ENCODE measurements at places on chromosomes 7 and 10.

DNA sequence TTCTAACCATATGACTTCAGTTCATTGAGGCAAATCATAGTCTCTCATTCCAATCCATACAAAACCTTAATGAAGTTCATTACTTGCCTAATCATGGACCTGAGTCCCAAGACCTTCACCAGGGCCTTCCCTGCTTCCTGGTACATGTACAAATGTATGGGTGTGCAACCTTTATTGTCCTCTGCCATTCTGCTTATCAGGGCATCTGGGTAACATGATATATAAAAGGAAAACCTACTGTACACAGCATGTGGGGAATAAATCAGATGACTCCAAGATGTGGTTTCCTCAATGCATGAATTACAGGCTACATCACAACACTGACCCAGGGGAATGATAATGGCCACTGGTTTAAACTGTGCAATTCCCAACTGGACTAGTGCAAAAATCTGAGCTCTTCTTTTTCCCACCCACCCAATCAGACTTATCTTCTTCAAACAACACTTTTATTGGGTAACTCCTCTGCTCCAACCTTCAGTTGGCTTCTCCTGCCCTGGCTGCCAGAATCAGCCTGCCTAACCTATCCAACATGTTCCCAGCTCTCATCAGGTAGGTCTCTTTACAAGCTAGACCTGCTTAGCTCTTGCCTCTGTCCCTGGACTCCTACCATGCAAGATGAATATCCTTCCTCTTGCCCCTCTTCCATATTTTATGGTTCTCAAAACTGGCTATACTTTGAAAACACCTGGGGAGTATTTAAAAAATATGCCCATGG is 11.4 kb downstream of the GOT1 start:
- no peak for DNase-seq

- no peak for DNase-seq
These were observed 82.9 kb downstream of the ELFN1 start for GRCh38 chr7:1752771-1753563.

GRCh38 chr10:132793871-132794849 is 8.2 kb upstream of the NKX6-2 start:
- DNase-seq = no peak

DNA sequence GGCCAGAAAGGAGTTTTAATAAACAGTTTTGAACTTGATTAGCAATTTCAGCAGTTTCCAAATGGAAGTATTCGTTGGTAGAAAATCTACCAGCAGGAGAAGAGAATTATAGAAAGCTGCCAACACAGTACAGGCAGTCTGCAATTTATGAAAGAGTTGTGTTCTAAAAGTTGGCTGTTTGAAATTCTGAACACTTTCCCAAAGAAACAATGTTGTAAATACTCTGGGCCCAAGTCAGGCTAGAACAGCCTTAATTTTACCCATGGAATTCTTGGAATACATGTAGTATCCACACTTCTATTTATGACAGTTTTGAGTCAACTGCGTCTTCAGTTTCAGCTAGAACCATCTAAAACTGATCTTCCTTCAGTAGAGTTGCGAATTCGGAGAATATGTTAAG is 42.5 kb downstream of the AVL9 start:
- DNase-seq = no peak

- no peak for DNase-seq
These were observed 34.7 kb downstream of the ARL4A start for GRCh38 chr7:12722136-12722535.

GRCh38 chr10:21807180-21807579 is 196.3 kb downstream of the DNAJC1 start:
- no peak for DNase-seq

DNA sequence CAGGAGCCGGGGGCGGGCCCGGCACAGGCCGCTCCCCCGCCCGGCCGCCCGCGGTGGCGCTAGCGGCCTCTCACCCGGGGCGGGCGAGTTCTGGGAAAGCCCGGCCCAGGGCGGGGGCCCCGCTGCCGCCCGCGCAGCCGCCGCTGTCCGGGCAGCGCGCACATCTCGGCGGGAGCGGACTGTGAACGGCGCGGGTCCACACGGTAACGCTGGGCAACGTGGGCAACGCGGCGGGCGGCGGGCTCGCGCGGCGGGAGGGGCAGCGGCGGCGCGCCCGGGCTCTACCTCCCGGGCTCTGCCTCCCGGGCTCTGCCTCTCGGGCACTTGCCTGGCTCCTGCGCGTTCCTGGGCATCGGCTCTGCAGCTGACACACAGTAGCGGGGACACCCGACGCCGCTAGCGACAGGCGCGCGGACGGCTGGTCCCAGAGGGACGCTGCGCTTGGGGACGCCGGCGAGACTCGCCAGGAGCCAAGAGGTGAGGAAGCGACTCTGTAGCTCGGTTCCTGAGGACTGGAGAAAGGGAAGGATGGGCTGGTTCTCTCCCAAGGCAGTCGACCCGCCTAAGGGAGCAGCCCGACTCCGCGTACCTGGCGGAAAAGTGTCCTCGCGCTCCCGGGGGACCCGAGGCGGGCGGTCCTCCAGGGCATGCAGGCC is at the start of gene PLCE1:
Gene PLCE1 (plus strand): TSS at position 150 of the 656 bp plus-strand sequence. CDS start 37,116 bp downstream, outside the sequence.
- DNase-seq = no peak

- no peak for DNase-seq
These were observed 14.1 kb downstream of the PTN start for GRCh38 chr7:137329411-137329810.

DNA sequence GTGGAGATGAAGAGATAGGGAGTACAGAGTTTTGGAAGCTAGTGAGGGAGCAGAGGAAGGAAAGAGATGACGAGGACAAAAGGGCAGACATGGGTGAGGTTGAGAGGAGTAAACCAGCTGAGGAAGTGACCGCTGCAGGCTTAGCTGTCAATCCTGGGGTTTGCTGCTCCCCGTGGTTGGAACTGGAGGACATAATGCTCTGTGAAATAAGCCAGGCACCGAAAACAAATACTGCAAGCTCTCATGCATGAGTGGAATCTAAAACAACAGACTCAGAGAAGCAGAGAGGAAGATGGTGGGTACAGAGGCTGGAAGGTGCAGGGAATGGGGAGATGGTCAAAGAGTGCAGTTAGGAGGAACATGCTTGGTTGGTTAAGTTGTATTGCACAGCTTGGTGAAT is 482.2 kb upstream of the C7orf33 start:
- no peak for DNase-seq

GRCh38 chr7:37369906-37370305 is 78.8 kb downstream of the ELMO1 start:
- DNase-seq = no peak

- DNase-seq = no peak
These were observed 349.8 kb downstream of the NXPH1 start for GRCh38 chr7:8783229-8783628.

- no peak for DNase-seq
These were observed 254.1 kb downstream of the WDR37 start for GRCh38 chr10:1310271-1310789.

DNA sequence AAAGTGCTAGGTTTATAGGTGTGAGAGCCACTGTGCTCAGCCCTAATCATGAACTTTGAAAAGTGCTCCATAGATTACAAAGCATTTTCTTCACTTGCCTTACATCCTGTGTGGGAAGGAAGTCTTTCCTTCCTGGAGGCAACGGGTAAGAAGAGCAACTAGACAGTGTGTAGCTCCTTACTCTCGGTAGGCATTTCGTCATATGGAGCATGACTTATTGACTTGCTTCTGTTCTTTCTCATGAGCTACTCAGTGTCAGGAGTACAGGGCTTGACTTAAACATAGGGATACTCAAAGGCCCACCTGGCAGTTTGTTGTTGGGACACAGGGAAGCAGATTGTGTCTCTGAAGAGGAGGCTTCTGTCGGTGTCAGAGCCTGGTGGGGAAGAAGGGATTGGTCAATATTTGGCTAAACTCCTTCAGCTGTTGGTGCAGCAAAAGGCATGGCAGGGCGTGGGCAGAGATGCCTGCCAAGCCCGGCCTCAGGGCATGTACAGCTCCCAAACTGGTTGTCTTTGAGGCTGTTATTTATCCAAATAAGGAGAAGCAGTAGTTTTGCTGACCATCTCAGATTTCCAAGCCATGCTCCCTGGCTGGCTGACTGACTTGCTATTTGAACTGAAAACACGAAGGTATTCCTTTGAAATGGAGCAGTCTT is 248.9 kb downstream of the KIAA1217 start:
- no peak for DNase-seq

DNA sequence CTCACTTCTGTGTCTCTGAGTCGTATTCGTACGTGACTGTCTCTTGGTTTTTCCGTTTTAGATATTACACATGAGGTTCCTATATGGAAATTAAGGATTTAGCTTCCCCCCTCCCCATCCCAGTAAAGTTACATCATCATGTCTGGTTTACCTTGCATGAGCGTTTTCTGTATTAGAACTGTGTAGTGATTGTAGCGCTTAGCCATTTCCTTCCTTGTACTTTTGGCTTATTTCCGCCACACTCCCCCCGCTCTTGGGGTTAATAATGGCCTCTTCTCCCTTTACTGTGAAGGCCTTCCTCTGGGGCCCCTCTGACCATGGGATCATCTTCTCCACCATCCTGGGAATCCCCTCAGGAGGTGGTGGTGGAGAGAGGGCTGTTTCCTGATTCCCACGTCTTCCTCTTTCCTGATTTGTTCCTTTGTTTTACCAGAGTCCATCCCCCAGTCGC is 27.2 kb upstream of the AP5Z1 start:
- DNase-seq = no peak

- DNase-seq = peak; percentile 66
These were observed 1.1 kb downstream of the RRP12 start for GRCh38 chr10:97399843-97400545.

GRCh38 chr7:35015346-35015859 is 21.9 kb downstream of the DPY19L1 start:
- no peak for DNase-seq

- DNase-seq = no peak
These were observed 457.6 kb downstream of the PLXNA4 start for GRCh38 chr7:132118641-132119040.

GRCh38 chr7:97307521-97308108 is 190.1 kb downstream of the SDHAF3 start:
- DNase-seq = no peak
